Kidney (tissue), 22 donors: ENCODE measurements at places on chromosomes 5 and 9. TPM values are rescaled to one million over a fixed set of nuclear protein-coding genes. Genes with fewer than 3 reads are reported as not detected.

GRCh38 chr5:1384521-1384920 is 39.6 kb upstream of the CLPTM1L start:
- no peaks in the 10 kb centered on the region for H3K36me3 ChIP-seq
- no peak overlapping the region for H3K27ac ChIP-seq
- no peak for DNase-seq

PCDHGA3 gene
- 4.0 TPM for total RNA-seq

GRCh38 chr5:27818888-27819287 is 780.5 kb upstream of the CDH9 start:
- no peaks in the 10 kb centered on the region for H3K27me3 ChIP-seq
- H3K36me3 ChIP-seq = no peaks in the 10 kb centered on the region
- no peaks in the 10 kb centered on the region for H3K4me1 ChIP-seq
- H3K27ac ChIP-seq = no peak overlapping the region
- no peak overlapping the region for H3K4me3 ChIP-seq

GGTA1 gene
- total RNA-seq = 11.0 TPM

SMIM32 gene
- 5.1 TPM for total RNA-seq

GRCh38 chr5:145750199-145750598 is 84.9 kb downstream of the PRELID2 start:
- H3K27me3 ChIP-seq = no peaks in the 10 kb centered on the region
- H3K4me1 ChIP-seq = no peaks in the 10 kb centered on the region
- no peak for DNase-seq
- no peak overlapping the region for H3K4me3 ChIP-seq
- H3K27ac ChIP-seq = no peak overlapping the region
- no peaks in the 10 kb centered on the region for H3K36me3 ChIP-seq

STK32A gene
- 8.6 TPM for total RNA-seq

DNA sequence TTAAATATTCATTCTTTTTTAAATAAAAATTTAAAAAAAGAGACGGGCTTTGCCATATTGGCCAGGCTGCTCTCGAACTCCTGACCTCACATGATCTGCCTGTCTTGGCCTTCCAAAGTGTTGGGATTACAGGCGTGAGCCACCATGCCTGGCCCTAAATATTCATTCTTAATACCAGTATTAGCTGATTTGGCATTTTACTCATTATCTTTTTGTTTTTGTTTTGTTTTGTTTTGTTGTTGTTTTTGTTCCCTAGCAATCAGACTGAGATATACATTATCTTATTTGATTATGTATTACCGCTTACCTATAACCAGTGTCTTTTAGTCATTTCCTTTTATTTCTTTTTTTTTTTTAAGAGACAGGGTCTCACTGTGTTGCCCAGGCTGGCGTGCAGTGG is 37.9 kb downstream of the RNF44 start:
- no peaks in the 10 kb centered on the region for H3K27me3 ChIP-seq
- H3K4me3 ChIP-seq = no peak overlapping the region
- DNase-seq = no peak
- peaks cover 29% of the 10 kb centered on the region for H3K36me3 ChIP-seq

GRCh38 chr5:155629597-155629996 is 616.0 kb downstream of the KIF4B start:
- no peak overlapping the region for H3K4me3 ChIP-seq
- no peaks in the 10 kb centered on the region for H3K36me3 ChIP-seq
- H3K27me3 ChIP-seq = no peaks in the 10 kb centered on the region
- H3K27ac ChIP-seq = no peak overlapping the region
- H3K4me1 ChIP-seq = no peaks in the 10 kb centered on the region
- DNase-seq = no peak

GRCh38 chr5:159212657-159213462 is 3.5 kb upstream of the RNF145 start:
- DNase-seq = no peak
- no peaks in the 10 kb centered on the region for H3K4me1 ChIP-seq
- no peaks in the 10 kb centered on the region for H3K36me3 ChIP-seq
- H3K4me3 ChIP-seq = no peak overlapping the region
- H3K27ac ChIP-seq = no peak overlapping the region

DNA sequence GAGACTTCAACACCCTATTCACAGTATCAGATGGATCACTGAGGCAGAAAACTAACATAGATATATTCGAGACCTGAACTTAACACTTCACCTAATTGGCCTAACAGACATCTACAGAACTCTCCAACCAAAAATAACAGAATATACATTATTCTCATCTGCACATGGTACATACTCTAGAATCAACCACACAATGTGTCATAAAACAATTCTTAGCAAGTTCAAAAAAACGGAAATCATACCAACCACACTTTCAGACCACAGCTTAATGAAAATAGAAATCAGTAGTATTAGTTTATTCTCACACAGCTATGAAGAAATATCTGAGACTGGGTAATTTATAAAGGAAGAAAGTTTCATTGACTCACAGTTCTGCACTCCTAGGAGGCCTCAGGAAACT is 387.9 kb downstream of the DEPDC1B start:
- no peaks in the 10 kb centered on the region for H3K36me3 ChIP-seq
- no peak overlapping the region for H3K27ac ChIP-seq
- no peaks in the 10 kb centered on the region for H3K27me3 ChIP-seq
- no peaks in the 10 kb centered on the region for H3K4me1 ChIP-seq

C9orf50 gene
- 1.1 TPM for total RNA-seq

CCNO gene
- 5.9 TPM for total RNA-seq

DNA sequence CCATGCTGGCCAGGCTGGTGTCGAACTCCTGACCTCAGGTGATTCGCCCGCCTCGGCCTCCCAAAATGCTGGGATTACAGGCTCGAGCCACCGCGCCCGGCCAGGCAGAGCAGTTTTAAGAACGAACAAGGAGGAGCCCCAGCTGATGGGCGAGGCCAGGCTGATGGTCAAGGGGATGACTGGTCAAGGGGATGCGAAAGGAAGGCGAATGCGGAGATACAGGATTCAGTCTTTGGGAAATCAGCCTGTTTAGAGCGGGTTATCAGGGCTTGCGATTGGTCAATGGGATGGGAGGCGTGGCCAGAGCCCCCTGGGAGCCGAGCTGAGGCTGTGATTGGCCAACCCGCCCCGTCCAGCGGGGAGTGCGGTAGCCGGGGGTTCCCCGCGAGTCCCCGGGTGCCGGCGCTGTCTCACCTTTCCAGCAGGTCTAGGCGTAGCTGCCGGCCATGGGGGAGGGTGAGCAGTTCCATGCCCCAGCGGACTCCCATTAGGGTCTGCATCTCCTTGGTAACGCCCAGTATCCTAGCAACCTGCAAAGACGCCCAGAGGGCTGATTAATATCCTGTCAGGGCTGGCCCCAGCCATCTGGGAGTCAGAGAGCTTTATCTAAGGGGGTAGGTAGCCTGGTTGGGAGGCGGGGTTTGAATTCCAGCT is 7.5 kb upstream of the TOR2A start:
- H3K4me1 ChIP-seq = no peaks in the 10 kb centered on the region
- H3K27me3 ChIP-seq = no peaks in the 10 kb centered on the region
- H3K27ac ChIP-seq = no peak overlapping the region
- H3K4me3 ChIP-seq = peak overlapping the region; percentile 33

SPATA31A3 gene
- total RNA-seq = not detected

DNA sequence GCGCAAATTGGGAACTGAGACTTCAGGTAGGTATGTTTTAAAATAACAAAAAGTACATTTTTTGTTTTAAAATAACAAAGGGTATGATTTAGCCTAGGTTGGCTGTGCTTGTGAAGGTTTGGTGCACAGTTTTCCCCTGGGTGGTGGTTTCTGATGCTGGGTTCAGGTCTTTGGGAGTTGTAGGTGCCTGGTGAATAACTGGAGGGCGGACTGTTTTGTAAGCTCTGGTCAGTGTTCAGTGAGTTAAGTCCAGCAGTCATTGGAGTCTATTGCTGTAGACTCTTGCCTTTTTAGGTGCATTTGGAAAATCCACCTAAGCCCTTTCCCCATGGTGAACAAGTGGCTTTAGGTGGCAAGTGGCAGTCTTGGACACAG is 43.9 kb downstream of the RAI14 start:
- no peak overlapping the region for H3K27ac ChIP-seq
- no peaks in the 10 kb centered on the region for H3K4me1 ChIP-seq
- H3K4me3 ChIP-seq = no peak overlapping the region
- H3K27me3 ChIP-seq = no peaks in the 10 kb centered on the region
- H3K36me3 ChIP-seq = no peaks in the 10 kb centered on the region

DNA sequence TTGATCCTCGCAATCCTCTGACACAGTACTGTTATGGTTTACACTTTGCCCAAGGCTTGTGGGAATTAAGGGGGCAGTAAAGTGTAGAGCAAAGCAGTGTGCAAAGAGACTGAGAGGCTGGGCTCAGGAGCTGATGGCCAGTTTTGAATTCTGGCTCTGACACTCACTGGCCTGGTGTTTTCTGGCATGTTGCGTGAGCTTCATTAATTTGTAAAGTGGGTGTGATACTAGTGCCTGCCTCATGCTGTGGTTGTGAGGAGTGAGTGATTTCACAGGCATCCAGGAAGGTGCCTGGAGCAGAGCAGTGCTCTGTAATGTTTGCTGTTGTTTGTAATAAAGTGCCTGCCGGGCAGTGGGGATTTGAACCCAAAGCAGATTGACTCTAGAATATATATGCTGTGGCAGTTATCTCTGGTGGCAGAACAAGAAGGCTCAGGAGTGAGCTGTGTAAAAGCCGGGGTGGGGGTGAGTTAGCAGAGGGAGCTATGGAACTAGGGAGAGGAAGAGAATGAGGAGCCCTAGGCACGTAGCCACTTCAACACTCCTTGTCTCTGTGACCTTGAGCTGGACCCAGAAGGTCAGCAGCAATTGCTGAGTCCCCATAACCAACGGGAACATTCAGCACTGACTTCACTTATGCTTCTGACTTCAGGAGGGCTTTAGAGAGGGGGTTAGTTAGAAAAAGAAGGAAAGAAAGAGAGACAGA is 108.5 kb downstream of the DOCK2 start:
- H3K4me3 ChIP-seq = no peak overlapping the region
- DNase-seq = no peak
- no peak overlapping the region for H3K27ac ChIP-seq
- H3K36me3 ChIP-seq = no peaks in the 10 kb centered on the region
- H3K27me3 ChIP-seq = no peaks in the 10 kb centered on the region
- H3K4me1 ChIP-seq = no peaks in the 10 kb centered on the region

FOXD4L4 gene
- 0.31 TPM for total RNA-seq
